Stomach (tissue), 19 donors: ENCODE measurements at places on chromosomes 6 and 20. TPM values are rescaled to one million over a fixed set of nuclear protein-coding genes. Genes with fewer than 3 reads are reported as not detected.

DNA sequence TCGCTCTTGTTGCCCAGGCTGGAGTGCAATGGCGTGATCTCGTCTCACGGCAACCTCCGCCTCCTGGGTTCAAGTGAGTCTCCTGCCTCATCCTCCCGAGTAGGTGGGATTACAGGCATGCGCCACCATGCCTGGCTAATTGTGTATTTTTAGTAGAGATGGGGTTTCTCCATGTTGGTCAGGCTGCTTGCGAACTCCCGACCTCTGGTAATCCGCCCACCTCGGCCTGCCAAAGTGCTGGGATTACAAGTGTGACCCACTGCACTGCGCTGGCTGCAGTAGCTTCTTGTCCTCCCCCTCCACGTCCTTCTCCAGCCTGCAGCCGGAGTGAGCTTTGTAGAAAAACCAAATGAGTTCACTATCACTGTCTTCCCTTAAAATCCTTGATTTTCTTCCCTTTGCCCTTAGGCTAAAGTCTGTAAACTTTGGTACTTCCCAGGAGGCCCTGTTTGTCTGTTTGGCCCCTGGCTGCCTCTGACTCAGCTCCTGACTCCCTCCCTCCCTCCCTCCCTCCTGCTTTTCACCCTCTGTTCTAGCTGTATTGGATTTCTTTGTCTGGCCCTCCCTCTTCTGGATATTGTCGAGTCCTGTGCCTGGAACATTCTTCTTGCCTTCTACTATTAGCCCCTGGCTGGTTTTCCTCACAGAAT, 12.9 kb downstream of the PARD6B start:
- peaks cover 84% of the 10 kb centered on the region for H3K4me1 ChIP-seq
- no peaks in the 10 kb centered on the region for H3K27me3 ChIP-seq
- DNase-seq = peak; percentile 92
- no peaks in the 10 kb centered on the region for H3K36me3 ChIP-seq
- peak overlapping the region; percentile 88 for H3K27ac ChIP-seq

DNA sequence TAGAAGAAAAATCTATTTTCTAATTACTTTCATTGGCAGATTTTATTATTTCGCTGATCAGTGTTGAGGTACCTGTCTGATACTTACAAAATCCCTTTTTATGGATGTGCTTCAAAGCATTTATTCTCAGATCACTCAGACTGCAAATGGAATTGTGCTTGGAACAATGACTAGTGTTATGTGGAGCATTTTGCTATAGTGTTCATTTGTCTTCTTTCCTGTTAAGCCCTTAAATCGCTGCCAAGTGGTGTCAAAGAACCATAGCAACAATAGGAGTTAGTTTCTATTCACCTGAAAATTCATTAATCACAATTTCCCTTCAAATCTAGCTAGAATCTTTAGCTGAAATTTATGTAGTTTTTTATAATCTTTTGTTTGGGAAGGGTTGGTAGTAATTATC, 29.8 kb downstream of the SMPDL3A start:
- no peaks in the 10 kb centered on the region for H3K36me3 ChIP-seq
- DNase-seq = no peak
- no peaks in the 10 kb centered on the region for H3K4me1 ChIP-seq
- no peak overlapping the region for H3K27ac ChIP-seq
- H3K4me3 ChIP-seq = no peak overlapping the region

DNA sequence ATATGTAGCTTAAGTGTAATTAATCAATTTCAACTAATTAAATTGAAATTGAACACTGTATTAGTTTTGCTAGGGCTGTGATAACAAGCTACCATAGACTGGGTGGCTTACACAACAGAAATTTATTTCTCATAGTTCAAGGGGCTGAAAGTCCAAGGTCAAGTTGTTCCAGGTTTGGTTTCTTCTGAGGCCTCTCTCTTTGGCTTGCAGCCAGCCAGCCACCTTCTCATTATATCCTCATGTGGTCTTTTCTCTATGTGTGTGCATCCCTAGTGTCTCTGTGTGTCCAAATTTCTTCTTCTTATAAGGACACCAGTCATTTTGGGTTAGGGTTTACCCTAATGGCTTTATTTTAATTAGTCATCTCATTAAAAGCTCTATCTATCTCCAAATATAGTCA, 611.7 kb downstream of the UTRN start:
- no peak for DNase-seq
- H3K4me1 ChIP-seq = no peaks in the 10 kb centered on the region
- H3K27me3 ChIP-seq = no peaks in the 10 kb centered on the region
- no peaks in the 10 kb centered on the region for H3K36me3 ChIP-seq
- H3K4me3 ChIP-seq = no peak overlapping the region
- H3K27ac ChIP-seq = no peak overlapping the region

- no peak for DNase-seq
- H3K27ac ChIP-seq = no peak overlapping the region
- no peaks in the 10 kb centered on the region for H3K4me1 ChIP-seq
Observed at GRCh38 chr6:89481695-89482094, 48.7 kb downstream of the ANKRD6 start.

DNA sequence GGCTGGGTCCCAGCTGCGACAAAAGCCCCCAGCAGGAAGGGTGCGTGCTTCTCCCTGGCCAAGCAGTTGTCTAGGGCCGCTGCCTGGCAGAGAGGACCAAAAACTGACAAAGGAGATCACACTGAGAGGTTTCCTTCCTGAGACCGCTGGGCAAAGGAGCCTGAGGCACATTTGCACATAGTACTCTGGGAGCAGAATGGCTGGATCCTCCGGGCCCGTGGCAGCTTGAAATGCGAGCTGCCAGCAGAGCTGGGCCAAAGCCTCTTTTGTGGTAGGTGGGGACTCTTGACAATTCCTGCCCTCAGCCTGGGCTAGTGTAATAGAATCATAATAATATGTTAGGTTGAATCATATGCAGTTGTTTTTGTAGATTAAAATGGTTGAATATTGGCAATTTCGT, 33.1 kb upstream of the RNF8 start:
- no peaks in the 10 kb centered on the region for H3K27me3 ChIP-seq
- H3K4me1 ChIP-seq = peaks cover 17% of the 10 kb centered on the region
- H3K36me3 ChIP-seq = peaks cover 81% of the 10 kb centered on the region
- H3K4me3 ChIP-seq = no peak overlapping the region
- DNase-seq = no peak

DNA sequence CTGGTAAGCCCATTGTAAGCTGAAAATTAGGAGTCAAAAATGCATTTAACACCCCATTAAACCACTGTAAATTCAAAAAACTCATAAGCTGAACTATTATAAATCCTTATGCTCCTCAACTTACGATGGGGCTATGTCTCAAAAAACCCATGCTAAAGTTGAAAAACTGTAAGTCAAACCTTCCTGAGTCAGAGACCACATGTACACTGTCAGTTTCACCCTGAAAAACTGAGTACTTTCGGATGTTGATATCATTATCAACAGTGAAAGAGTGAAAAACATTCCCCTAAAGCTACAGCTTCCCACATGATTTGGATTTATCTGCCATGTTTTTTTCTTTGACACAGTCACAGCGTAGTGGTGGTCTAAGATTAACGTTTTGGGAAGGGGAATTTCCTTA, 14.2 kb downstream of the RAB23 start:
- no peak for DNase-seq
- no peaks in the 10 kb centered on the region for H3K36me3 ChIP-seq

- no peak overlapping the region for H3K27ac ChIP-seq
- H3K36me3 ChIP-seq = peaks cover 46% of the 10 kb centered on the region
- peaks cover 33% of the 10 kb centered on the region for H3K4me1 ChIP-seq
Observed at GRCh38 chr6:36613200-36613995, 19.2 kb downstream of the SRSF3 start.

Gene TGM2
- 46.4 TPM for total RNA-seq

Gene PPP1R3G
- total RNA-seq = not detected

GRCh38 chr6:36731622-36732310, 34.1 kb downstream of the RAB44 start:
- no peaks in the 10 kb centered on the region for H3K27me3 ChIP-seq
- H3K4me1 ChIP-seq = peaks cover 37% of the 10 kb centered on the region
- DNase-seq = no peak
- H3K27ac ChIP-seq = no peak overlapping the region
- H3K36me3 ChIP-seq = no peaks in the 10 kb centered on the region
- H3K4me3 ChIP-seq = no peak overlapping the region

DNA sequence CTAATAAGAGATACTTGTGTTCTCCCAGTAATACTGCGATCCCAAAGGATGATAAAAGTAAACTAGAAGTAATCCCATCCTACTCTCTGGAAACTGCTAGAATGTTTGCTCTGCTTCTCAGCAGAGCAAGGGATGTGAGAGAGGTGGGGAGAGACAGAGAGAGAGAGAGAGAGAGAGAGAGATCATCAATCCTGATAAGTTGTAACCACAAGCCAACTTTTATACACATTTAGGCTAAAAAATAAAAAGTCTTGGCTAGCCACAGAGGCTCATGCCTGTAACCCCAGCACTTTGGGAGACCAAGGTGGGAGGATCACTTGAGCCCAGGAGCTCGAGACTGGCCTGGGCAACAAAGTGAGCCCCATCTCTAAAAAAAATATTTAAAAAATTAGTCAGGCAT, 16.0 kb upstream of the TRIM38 start:
- H3K27ac ChIP-seq = no peak overlapping the region
- no peaks in the 10 kb centered on the region for H3K4me1 ChIP-seq
- H3K27me3 ChIP-seq = no peaks in the 10 kb centered on the region
- no peak overlapping the region for H3K4me3 ChIP-seq
- no peak for DNase-seq

GRCh38 chr6:83474309-83474708, 38.0 kb upstream of the PRSS35 start:
- peak; percentile 24 for DNase-seq
- H3K4me1 ChIP-seq = no peaks in the 10 kb centered on the region
- H3K4me3 ChIP-seq = no peak overlapping the region
- H3K27me3 ChIP-seq = no peaks in the 10 kb centered on the region
- no peak overlapping the region for H3K27ac ChIP-seq

Gene COL11A2
- not detected for total RNA-seq

DNA sequence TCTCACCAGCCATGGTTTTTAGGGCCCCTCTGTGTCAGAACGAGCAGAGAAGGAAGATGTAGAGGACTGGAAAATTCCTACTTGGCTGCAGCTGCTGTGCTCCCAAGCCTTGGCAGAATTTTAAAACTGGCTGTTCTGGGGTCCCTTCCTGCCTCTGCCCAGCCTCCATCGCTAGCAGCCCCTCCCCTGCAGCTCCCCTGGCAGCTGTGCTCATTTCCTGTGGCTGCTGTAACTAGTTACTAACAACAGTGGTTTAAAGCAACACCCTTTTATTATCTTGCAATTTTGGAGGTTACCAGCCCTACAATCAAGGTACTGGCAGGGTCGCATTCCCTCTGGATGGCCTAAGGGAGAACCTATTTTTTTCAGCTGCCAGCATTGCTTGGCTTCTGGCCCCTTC, 3.7 kb upstream of the CST11 start:
- no peak overlapping the region for H3K4me3 ChIP-seq
- no peak overlapping the region for H3K27ac ChIP-seq
- H3K4me1 ChIP-seq = no peaks in the 10 kb centered on the region
- no peaks in the 10 kb centered on the region for H3K36me3 ChIP-seq
- no peaks in the 10 kb centered on the region for H3K27me3 ChIP-seq
- DNase-seq = peak; percentile 52

DNA sequence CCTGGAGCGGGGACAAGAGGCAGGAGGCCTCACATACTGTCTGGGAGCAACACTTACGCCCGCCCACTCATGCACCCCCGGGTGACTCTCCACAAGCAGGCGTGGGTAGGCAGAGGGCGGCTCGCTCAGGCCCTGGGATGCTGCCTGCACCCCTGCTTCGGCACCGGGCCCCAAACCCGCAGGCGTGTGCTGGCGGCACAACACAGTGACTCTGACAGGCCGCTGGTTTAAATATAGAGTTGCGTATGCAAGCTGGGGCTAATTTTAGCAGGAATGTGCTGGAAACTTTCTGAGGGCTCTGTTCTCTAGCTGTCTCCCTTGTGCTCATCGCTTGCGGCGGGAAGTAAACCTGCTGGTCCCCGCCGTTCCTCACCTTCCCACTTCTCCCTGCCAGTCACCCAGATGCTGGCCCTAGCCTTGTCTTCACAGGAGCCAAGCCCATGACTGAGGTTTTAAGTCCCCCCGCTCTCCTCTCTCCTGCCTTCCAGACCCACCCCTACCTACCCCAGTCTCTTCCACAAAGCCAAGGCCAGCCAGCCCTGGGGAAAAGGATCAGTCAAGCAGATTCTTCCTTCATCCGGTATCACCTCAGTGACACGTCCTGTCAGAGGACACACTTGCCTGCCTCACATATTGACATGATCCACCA, 94.5 kb upstream of the FOXP4 start:
- H3K4me1 ChIP-seq = peaks cover 53% of the 10 kb centered on the region
- H3K27ac ChIP-seq = peak overlapping the region; percentile 27
- no peak overlapping the region for H3K4me3 ChIP-seq
- H3K27me3 ChIP-seq = no peaks in the 10 kb centered on the region

Gene RSPO4
- not detected for total RNA-seq

Gene RIMS1
- 45.2 TPM for total RNA-seq

DNA sequence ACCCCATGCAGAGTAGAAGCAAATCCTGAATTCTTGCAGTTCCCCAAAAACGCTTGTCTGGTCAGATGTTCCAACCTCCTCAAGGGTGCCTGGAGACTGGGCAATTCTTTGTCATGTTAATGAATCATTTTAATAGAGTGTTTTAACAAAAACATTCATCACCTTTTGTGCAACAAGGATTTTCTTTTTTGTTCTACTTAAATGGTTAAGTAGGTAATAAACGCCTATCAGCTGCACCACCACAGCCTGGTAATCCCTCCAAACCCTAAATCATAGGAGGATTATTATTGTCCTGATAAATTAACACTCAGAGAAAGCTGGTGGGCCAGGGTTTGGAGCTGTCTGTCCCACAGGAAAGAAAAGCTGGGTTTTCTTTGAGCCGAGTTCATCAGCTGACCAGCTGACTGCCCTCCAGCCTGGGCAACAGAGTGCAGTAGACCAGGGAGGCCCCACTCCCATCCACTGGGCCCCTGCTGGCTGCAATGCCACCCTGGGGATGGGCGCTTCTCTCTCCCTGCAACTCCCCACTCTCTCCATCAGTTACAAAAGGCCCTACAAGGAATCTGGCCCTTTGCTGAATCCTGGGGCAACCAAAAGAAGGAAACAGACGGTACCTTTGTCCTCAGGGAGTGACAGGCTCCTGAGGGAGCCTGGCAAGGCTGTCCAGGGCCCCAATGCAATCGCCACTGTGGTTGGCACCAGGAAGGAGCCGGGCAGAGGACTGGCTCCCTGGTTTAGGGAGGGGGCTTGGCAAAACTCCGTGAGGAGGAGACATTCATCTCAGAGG, 23.1 kb upstream of the BMP7 start:
- H3K4me3 ChIP-seq = no peak overlapping the region
- H3K27ac ChIP-seq = no peak overlapping the region
- H3K4me1 ChIP-seq = peaks cover 7% of the 10 kb centered on the region
- peaks cover 92% of the 10 kb centered on the region for H3K27me3 ChIP-seq

GRCh38 chr6:70651326-70651905, 16.3 kb upstream of the SMAP1 start:
- H3K4me3 ChIP-seq = no peak overlapping the region
- no peaks in the 10 kb centered on the region for H3K36me3 ChIP-seq
- no peaks in the 10 kb centered on the region for H3K4me1 ChIP-seq
- DNase-seq = peak; percentile 14
